CD4-positive, alpha-beta T cell treated with Interleukin-6 for 4 hours (primary cell): ENCODE measurements at places on chromosomes 11 and 22.

DNA sequence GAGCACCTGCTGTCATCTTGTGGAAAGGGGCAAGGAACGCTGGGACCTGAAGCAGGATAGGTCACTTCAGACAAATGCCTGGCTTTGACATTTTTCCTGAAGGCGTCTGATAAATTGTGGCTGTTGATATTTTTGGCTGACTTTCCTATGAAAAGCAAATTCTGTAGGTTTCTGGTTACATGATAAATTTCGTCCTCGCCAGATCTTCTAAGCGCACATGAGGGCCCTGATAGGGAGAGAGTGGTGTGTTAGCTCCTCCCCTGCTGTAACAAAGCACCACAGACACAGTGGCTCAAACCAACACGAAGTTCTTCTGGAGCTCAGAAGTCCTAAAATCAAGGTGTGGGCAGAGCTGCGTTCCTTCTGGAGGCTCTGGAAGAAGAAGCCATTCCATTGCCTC is 19.6 kb downstream of the APOL4 start:
- no peak for DNase-seq

DNA sequence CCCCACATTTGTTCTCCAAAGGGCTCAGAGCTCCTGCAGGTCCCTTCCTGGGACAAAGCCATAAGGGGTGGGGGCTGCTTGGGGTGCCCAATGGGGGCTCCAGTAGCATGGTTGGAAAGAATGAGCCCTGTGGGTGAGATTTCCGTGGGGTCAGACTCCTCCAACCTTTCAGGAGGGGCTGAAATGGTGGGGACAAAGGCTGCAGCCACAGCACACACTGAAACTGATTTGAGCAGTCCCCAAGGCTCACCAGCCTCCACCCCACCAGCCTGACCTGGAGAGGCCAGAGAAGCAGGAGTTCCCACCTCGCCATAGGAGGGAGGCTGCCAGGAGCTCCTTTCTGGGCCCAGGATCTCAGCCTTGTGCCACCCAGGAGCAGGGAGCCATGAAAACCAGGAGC is 69.2 kb downstream of the MN1 start:
- DNase-seq = no peak

GRCh38 chr11:100780470-100780869 is 93.4 kb downstream of the ARHGAP42 start:
- no peak for DNase-seq

DNA sequence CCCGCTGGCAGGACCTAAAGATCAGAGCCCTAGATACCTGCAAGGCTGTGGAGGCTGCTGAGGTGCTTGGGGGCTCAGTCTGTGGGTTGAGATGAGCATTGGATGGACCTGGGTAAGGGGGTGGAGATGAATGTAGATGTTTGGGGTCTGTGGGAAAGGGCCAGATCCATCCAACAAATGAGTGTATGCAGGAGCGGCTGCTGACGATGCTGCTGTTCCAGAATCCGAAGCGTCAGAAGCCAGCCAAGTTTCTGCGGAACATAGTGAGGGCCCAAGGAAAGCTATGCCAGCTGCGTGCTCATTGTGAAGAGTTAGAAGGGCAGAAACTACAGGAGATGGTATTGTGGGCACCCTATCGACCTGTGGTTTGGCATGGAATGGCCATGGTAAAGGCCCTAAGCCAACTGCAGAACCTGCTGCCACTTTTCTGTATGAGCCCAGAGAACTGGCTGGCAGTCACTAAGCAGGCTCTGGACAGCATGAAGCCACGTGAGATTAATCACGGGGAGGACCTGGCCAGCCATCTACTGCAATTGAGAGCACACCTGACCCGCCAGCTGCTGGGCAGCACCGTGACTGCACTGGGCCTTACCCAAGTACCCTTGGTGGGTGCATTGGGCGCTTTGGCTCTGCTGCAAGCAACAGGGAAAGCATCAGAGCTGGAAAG is 36.6 kb downstream of the RRP8 start:
- DNase-seq = no peak

GRCh38 chr22:20558534-20558933 is 51.1 kb downstream of the MED15 start:
- no peak for DNase-seq

DNA sequence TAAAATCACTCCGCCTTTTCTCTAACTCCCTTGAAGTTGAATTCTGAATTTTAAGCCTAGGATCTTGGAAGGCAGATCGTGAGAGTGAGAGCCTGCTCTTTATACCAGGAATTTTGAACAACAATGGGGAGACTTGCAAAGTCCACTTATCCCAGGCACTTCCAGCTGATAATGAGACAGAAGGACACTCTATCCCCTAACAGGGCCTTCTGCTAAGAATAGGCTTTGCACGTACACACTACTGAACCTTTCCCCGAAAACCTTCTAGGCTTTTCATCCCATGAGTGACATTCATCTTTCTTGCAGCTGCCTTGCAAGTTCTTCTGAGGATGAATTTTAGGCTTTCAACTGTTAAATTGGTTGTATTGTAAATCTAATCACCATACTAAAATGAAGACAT is 44.0 kb upstream of the WT1 start:
- no peak for DNase-seq

DNA sequence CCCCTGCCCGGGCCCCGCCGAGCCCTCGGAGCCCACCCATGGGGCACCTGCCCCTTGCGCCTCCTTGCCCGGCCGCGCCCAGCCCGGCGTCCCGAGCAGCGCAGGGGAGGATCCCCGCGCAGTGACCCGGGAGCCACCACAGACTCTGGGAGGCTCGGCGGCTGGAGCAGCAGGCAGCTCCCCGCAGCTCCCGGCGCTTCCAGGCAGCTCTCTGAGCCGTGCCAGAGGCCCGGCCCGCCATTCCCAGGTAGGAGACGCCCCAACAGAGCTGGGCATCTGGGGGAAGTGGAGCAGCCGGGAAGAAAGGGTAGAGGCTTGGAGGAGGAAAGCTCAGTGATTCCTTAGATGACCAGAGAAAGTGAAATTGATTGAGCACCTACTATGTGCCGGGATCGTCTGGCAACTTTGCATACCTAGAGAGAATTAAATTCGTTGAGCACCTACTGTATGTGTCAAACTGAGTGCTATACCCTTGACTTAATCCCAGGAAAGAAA is 670 bp downstream of the RASD2 start:
- no peak for DNase-seq

GRCh38 chr11:8221046-8221723 is 42.5 kb downstream of the LMO1 start:
- DNase-seq = no peak

- DNase-seq = peak; percentile 49
Measured at GRCh38 chr11:13939961-13940906, 22.3 kb upstream of the SPON1 start.

DNA sequence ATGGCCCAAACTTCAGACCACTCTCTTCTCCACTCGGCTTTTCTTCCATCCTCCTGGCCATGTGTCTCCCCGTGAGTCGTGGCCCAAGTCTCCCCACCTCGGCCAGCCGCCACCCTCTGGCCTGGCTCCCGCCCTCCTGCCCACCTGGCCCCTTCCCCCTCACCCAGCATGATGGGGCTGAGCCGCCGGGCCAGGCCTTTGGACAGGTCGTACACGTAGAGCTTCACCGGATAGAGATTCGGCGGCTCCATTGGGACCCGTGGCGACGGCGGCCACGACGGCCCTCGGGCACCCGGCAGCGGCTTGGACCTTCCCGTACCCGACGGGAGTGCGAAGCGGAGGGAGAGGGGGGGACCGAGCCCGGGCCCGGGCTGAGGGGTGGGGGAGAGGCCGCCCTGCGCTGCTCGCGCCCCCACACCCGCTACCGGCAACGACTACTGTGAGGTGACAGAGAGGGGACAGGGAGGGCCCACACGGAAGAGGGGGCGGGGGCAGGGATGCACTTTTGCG is at the start of gene DESI1:
TSS of gene DESI1 (minus strand) at position 455 of the 510 bp plus-strand sequence. CDS start at position 251, 204 bp downstream.
- no peak for DNase-seq

DNA sequence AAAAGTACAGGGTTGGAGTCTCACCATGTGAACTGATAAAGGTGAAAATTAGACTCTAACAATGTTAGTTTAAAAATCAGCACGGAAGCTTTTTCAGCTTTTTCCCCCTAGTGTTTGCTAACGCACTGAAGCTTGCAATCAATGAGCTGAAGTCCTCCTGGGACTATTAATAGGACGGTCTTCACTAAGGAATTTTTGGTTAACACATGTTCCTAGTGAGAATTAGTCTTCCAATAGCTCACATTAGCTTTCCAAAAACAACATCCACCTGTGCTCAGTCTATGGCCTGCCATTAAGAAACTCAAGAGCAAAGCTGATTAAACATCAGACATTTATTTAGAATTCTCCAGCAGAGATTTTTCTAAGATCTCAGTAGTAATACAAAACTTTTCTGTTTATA is 26.7 kb upstream of the DDI1 start:
- no peak for DNase-seq

GRCh38 chr11:100925935-100926334 is 203.7 kb downstream of the PGR start:
- no peak for DNase-seq

- DNase-seq = peak; percentile 2
Measured at GRCh38 chr11:84384731-84385130, 1098.6 kb upstream of the CCDC90B start.

DNA sequence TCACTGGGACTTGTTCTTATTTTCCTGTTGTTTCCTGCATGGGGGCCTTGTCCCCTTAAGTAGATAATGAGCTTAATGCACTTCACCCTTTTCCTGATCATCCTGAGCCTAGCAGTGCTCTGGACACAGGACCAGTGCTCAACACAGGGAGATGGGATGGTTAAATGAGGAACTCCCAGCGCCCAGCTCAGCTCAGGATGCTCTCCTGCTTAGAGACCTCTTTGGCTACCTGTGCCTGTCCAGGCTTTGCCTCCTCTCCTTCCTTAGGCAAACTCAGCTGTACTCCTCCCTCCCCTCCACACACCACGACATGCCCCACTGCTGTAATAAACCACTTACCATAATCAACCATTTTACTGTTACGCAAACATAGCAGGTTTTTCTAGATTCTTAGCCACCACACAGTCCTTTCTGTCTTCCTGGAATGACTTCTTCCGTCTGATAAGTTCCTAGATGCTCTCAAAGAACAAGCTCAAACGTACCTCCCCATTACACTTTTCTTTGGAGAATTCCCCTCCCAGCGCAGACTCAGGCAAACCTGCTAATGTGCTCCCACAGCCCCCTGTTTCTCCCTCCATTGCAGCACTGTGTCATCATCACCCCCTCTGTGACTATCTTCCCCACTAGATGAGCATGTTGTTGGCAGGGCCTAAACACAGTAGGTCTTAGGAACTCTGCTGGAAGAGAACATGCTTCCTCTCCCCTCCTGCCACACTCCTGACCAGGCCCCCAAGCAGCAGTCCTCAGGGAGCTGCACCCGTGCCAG is 113.6 kb downstream of the MICAL2 start:
- peak; percentile 18 for DNase-seq
